ENCODE measurements at places on chromosomes 6 and 20.

GRCh38 chr6:51678274-51678673, 409.1 kb downstream of the PKHD1 start:
- no peak for DNase-seq

- peak; percentile 48 for DNase-seq
These were observed 9.7 kb downstream of the NOL7 start for GRCh38 chr6:13624871-13625288.

- DNase-seq, result no peak
These were observed 18.0 kb upstream of the DEFB129 start for GRCh38 chr20:208942-209566.

DNA sequence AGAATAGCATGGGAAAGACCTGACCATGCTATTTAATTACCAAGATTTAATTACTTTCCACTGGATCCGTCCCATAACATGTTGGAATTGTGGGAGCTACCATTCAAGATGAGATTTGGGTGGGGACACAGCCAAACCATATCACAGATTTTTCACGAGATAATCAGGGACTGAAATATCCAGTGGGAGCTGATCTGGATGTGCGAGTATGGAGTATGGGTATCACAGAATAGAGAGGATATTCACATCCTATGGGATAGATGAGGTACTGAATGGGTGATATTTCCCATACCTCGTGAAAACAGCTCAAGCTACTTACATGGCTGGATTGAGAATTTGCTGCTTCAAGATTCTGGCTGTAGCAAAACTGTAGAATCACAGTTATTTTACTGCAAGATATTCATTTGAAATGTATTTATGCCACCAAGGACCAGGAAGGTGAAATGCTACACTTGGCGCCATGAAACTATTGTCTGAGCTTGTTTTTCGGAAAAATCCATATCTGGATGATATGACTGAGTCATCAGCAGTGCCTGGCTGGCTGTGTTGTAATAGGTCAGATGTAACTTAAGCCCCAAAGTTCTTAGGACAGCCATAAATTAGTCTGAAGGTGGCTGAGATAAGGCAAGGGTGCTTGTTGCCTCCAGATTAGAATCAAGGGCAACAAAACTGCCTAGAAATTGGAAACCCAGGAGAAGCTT, 29.8 kb downstream of the KCNS1 start:
- no peak for DNase-seq

- DNase-seq, result no peak
These were observed 403.9 kb upstream of the JARID2 start for GRCh38 chr6:14841901-14842421.

GRCh38 chr6:81865712-81866111, 113.2 kb upstream of the TENT5A start:
- DNase-seq, result no peak
